ENCODE measurements at places on chromosomes 6 and 20.
A peak's percentile ranks its signal among the peaks of the same experiment; 100 is the strongest.

- no peak for DNase-seq
These were observed 66.8 kb upstream of the MYL9 start for GRCh38 chr20:36474563-36474962.

DNA sequence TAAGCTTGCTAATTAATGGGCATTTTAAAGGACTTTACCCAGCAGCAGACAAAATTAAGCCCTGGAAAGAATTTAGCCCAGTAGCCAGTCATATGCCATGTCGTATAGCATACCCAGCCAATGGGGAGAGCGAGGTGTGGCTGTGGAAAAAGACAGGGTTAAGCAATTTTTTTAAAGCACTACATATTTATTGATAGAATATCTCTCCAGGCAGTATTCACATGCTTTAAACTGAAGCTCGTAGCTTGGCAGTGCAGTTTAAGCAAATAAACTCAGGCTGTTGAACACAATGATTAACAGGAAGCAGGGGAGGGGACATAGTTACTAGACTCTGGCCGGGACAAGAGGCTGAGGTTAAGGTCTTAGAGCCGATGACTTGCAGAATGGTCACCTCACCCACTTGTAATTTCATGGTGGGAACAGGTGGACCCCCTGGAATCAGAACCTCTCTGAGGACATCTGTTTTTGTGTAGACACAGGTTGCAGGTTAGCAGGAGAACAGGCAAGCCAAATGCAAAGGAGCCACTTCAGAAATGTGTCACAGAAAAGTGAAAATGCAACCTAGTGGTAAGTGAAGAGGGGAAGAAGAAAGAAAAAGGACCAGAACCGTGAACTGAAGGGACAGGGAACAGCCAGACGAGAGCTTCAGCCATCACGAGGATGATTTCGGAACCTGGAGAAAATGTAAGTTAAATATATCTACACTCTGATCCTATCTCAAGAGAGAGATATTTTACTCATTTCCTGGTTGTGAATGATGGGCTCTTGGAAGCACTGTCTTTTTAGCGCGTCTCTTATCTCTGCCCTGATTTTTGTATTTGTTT, 7.2 kb downstream of the GCNT2 start:
- DNase-seq = peak; percentile 24

GRCh38 chr6:96015518-96016333, at the start of gene FUT9:
Gene FUT9, plus strand, starts transcription at chr6:96015974. Its CDS starts 187,182 bp downstream, at chr6:96203156.
- DNase-seq = no peak

DNA sequence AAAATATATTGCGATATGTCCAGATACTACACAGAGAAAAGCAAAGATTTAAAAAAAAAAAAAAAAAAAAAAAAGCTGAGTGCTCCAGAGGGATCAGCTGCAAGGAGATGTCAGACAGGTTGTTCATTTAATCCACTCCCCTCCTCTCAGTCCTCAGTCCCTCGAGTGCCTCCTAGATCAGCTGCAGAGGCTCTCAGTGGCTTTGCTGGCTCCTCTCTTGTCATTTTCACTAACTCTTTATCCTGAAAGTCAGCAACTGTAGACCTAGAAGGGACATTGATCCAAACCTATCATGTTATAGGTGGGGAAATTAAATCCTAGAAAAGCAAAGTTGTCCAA, 61.6 kb downstream of the KIAA0319 start:
- no peak for DNase-seq

DNA sequence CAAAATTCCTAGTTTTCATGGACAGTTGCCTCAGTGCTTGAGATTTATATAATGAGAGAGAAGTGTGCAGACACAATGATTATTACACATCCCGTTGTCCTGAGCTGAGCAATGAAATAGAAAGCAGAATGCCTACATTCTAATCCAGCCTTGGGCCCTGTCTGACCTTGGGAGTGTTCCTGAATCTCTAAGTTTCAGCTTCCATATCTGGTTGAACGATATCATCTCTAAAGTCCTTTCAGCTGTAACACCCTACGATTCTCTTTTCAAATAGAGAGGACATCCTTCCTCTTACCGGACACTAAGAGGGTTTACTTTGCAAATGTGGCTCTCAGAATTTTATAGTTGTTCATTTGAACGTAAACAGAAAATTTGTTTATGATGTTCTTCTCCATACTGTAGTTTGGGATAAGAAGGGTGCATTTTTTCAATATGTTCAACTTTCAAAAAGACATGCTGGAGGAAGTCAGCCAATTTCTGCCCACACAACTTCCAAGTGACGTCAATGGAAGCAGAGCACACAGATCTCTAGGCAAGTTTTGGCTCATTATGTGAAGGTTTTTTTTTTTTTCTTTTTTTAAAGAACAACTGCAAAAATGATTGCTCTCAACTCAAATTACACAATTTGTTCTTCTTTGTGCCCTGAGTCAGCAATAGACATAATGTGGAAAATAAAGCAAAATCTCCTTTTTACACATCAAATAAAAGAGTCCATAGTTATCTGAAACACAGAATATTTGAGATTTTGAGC, 50.4 kb downstream of the PDE7B start:
- peak; percentile 71 for DNase-seq

- DNase-seq = no peak
These were observed 942 bp downstream of the ACAT2 start for GRCh38 chr6:159762681-159763293.

GRCh38 chr6:797479-798077, 104.6 kb upstream of the EXOC2 start:
- peak; percentile 50 for DNase-seq

DNA sequence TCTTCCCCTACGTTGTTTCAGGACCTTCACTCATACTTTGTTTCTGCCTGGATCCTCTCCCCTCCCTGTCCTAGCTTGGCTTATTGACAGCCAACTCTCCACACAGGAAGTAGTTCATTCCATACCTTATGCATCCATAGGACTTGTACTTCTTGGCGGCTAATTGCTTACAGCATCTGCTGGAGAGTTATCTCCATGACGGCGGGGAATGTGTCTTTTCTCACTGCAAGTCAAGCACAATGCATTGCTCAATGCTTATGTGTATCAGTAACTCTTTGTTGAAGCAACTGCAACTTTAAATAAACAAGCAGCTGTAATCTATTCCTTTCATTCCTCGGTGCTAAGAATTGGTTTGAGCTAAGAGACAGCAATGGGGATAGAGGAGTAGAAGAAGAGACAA, 551.3 kb upstream of the EPHA7 start:
- no peak for DNase-seq

- DNase-seq = no peak
These were observed 153.7 kb downstream of the OR2B2 start for GRCh38 chr6:27758491-27758890.

GRCh38 chr6:137846772-137847313, 20.2 kb upstream of the TNFAIP3 start:
- DNase-seq = no peak

DNA sequence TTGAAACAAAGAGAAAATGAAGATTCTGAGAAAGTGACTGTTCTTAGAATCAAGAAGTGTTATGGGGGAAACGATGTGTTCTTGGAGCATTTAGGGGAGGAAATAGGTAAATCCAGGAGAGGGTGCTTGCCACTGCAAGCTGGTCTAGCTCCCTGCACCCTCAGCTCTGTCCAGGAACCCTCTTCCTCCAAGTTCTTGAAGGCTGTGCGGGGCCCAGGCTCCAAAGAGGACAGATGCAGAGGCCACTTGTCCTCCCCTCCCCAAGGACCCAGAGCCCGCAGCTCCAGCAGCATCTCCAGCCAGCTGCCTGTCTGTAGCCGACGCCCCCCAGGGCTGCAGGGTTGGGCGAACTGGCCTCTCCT, 87.9 kb downstream of the CDC5L start:
- no peak for DNase-seq

GRCh38 chr6:75446241-75446880, 47.2 kb downstream of the FILIP1 start:
- no peak for DNase-seq

DNA sequence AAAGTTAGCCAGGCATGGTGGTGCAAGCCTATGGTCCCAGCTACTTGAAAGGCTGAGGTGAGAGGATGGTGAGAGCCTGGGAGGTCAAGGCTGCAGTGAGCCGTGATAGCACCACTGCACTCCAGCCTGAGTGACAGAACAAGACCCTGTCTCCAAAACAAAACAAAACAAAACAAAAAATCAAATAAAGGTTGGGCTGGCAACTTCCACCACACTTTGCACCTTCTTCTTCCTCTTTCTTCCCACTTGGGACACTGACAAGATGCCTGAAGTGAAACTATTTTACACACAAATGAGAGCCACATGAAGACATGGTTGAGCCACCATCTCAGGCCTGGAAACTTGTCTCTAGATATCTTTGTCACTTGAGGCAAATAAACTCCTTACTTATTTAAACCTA, 53.8 kb upstream of the CCDC28A start:
- no peak for DNase-seq

DNA sequence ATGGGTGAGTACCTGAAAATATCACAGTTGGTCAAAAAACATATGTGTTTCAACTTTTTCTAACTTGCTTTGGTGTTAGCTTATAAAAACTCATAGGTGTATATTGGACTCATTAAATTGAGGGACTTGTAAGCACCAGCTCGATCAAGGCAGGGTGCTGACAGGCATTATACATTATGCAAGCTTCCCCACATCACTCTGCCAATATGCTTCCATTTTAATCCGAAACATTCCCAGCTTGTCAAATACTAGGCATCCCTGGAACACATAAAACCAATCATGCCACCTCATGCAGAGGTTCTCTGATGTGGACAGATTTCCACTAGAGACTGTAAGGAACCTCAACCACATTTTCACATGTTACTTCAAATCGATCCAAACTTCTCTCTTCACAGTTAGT, 187.3 kb upstream of the NT5E start:
- DNase-seq = no peak

DNA sequence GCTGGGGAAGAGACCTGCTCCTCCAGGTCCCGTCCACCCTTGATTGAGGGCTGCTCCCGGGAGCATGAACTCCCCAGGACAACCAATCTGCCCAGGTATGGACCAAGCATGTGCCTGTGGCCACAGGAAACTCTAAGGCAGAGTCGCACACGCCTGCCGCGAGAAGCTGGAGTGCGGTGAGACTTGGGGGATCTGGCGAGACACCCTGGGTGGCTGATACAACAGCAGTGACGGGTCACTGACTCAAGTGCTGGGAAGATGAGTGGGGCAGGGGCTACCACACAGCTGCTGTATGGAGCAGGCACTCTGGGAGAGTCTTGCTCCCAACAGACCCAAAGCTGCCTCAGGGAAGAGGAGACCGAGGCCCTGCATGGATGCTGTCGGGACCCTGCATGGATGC, 40.1 kb downstream of the BFSP1 start:
- DNase-seq = no peak

GRCh38 chr6:140480852-140481251, 1106.4 kb upstream of the CITED2 start:
- DNase-seq = peak; percentile 45

DNA sequence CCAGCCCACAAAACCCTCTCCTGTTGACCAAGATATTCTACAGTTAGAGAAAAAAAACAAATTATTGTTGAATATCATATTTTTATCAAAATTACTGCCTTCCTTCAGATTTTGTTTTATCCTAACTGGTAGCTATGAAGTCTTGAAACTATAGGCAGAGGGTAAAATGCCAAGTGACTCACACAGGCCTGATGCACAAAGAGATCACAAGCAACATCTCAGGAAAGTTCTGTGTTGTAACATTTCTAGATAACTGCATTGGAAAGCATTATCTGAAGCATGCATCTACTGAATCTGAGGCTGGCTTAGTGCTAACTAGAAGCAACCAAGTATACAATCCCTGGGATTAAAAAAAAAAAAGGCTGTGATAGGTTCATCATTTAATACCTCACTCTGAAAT, 134.2 kb downstream of the PKHD1 start:
- no peak for DNase-seq

- DNase-seq = no peak
These were observed 744.1 kb downstream of the DHX35 start for GRCh38 chr20:39706184-39706663.

- DNase-seq = peak; percentile 61
These were observed 44.4 kb downstream of the DSTN start for GRCh38 chr20:17614176-17614811.

DNA sequence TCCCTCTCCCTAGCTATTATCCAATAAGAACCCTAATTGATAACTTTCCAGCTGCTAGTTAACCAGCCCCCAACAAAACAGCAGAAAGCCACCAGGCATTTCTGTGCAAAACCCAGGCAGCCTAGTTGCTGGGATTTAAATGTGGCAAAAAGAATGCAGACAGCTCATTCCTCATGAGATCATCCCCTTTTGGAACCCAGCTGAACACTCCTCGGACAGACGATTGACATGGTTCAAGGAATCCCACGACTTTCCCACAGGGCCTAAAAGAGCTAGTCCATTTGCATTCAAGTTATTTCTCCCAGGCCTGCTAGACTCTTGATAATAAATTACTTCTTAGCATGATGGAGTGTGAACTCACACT, 24.0 kb downstream of the JAG1 start:
- peak; percentile 24 for DNase-seq

DNA sequence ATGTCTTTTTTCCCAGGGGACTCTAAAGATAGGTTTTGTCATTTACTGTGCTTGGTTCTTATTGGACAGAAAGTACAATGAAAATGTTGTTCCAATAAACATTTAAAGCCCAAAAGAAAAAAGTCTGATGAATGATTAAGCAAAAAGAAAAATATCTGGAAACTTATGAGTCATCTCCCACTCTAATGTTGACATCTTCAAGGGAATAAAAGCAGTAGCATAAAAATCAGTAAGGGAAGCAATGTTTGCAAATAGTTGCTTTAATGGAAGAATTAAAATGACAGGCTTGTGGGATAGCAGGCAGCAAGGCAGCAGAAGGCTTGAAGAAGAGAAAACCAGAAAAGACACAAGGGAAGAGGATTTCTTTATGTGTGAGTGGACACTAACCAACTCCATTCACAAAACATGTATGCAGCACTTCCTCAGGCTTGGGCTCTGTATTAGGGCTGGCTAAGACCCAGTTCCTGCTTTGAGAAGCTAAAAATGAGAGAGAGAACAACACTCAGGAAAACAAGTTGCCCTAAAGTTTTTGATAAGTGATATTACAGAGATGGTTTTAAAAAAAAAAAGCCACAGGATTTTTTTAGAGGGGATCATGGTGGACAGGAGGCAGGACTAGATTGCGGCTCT, 263.2 kb upstream of the NT5E start:
- DNase-seq = peak; percentile 41

- DNase-seq = no peak
These were observed 212.2 kb downstream of the HIVEP2 start for GRCh38 chr6:142732790-142733189.
